ENCODE measurements at places on chromosomes 5 and 9.

DNA sequence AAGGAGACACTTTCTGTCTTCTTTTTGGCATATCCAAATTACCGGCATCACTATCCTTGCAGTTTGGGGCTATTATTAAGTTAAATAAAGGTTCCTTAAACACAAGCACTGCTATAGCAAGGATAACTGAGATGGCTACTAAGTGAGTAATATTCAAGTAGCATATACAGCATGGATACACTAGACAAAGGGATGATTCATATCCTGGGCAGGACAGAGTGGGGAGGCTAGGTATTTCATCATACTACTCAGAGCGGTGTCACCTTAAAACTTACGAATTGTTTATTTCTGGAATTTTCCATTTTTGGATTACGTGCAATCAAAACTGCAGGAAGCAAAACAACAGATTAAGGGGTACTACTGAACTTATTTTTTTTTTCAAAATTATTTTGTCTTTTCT is 54.1 kb downstream of the FER start:
- DNase-seq: no peak

DNA sequence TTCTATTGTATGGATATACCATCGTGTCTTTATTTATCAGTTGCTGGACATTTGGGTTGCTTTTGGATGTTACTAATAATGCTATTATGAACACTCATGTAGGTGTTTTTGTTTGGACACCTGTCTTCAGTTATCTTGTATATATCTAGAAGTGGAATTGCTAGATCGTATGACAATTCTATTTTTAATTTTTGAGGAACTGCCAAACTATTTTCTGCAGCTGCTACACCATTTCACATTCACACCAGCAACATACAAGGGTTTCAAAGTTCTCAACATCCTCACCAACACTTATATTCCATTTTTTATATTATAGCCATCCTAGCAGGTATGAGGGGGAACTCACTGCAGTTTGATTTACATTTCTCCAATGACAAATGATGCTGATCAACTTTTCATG is 324.6 kb downstream of the CAAP1 start:
- DNase-seq: no peak

DNA sequence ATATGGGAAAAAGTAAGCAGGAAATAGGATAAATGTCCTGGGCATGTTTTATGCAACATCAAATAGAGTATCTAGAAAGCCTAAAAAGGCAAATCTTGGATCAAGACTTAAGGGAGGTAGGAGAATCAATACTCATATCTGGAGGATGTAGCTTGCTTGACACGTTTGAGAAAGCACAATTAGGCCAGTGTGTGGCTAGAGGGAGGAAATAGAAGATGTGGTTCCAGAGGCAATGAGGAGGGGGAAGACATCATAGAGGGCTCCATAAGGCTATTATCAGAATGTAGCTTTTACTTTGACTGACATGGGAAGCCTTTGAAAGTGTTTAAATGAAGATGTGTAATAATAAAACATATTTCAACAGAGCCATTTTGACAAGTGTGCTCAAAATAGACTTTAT is 200.7 kb upstream of the CDH12 start:
- DNase-seq: no peak

DNA sequence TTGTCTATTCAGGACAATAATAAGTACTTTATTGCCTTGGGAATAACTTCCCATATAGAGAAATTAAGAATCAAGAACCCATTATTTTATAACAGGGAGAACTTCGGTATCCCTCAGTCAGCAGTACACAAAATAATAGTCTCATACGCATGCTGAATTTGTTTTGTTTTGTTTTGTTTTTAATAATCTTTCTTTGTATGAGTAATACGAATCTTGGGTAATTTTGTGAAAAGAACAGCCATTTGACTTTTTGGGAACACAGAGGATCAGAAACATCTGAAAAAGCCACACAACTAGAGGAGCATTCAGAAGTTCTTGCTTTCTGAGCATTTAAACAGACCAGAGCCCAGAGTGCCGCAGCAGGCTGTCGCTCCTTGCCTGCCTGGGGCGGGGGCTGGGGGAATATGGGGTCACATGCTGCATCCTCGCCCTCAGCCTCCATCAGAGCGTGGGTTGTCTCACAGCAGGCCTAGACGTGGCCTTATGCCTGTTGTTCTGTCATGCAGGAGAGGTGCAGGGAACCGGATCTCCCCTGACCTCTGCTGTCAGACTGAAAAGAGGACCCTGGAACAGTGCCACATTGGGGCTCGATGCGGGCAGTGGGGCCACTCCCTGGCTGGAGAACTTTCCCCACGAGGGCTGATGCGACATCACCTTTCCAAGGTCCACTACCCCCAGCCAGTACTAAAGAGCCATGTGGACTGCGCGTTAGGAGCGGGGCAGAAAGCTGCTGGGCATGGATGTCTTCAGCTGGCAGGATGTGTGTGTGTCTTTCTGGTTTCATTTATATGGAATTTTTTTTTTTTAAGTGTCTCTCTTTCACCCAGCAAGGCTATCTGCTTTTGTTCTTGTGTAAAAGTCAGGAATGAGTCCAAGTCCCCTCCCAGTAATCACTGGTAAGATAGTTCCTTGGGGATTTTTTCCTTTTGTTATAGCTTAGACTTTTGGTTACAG is 133.4 kb upstream of the OTULINL start:
- DNase-seq: no peak

DNA sequence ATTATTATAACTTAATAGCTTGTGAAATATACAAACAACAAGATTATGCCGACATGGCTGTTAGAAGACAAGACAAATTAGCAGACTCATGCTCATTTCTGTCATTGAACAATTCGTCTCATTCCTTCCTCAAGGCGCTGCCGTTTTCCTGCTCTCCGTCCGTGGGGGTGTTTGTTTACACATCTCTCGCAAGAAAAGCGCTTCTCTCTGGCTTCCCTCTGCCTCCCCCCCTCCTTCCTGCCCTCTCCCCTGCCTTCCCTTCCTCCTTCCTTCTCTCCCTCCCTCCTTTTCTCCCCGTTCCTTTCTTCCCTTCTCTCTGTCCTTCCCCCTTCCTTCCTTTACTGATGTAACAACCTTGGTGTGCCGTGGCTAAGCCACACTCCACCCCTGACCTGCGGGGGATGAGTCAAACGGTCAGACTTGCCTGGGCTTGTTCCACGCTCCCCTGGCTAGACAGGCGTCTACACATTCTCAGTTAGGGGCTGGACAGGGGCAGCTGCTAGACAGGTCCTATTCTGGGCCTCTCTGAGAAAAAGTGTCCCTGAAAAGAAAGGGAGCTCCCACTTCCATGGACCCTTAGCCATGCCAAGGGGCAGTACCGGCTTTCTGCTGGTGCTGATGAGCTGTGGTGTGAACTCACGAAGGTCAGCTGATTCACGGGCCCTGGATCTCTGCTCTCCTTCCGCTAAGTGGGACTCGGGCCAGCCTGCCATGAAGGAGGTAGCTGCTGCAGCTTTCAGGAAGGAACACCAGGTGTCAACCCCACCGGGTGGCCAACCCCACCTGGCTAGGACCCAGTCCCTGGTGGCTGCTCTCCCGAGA is 32.0 kb upstream of the SPTLC1 start:
- DNase-seq: no peak

- DNase-seq: no peak
Observed at GRCh38 chr9:127036437-127036836, 86.0 kb downstream of the ANGPTL2 start.
